ENCODE measurements at places on chromosomes 6 and 20. TPM values are rescaled to one million over a fixed set of nuclear protein-coding genes. Genes with fewer than 3 reads are reported as not detected.

Gene MYBL2
- not detected for total RNA-seq

Gene CLVS2
- not detected for total RNA-seq

Gene LPIN3
- total RNA-seq, result 39.0 TPM

- no peak overlapping the region for H3K27ac ChIP-seq
- H3K4me3 ChIP-seq, result no peak overlapping the region
- H3K27me3 ChIP-seq, result no peaks in the 10 kb centered on the region
- no peaks in the 10 kb centered on the region for H3K36me3 ChIP-seq
- H3K4me1 ChIP-seq, result no peaks in the 10 kb centered on the region
Measured at GRCh38 chr6:40856271-40856670, 182.8 kb downstream of the UNC5CL start.

GRCh38 chr6:168186438-168186837, 107.4 kb upstream of the FRMD1 start:
- no peak overlapping the region for H3K27ac ChIP-seq
- DNase-seq, result no peak
- no peaks in the 10 kb centered on the region for H3K36me3 ChIP-seq
- H3K4me1 ChIP-seq, result no peaks in the 10 kb centered on the region
- no peak overlapping the region for H3K4me3 ChIP-seq
